ENCODE measurements at places on chromosomes 3 and 15. TPM values are rescaled to one million over a fixed set of nuclear protein-coding genes. Genes with fewer than 3 reads are reported as not detected.

- H3K4me1 ChIP-seq, result peaks cover 1% of the 10 kb centered on the region
- no peak overlapping the region for H3K4me3 ChIP-seq
- no peak for DNase-seq
- H3K36me3 ChIP-seq, result no peaks in the 10 kb centered on the region
Measured at GRCh38 chr3:46959161-46959511, 17.4 kb downstream of the CCDC12 start.

- H3K4me3 ChIP-seq, result no peak overlapping the region
- DNase-seq, result no peak
- no peaks in the 10 kb centered on the region for H3K27me3 ChIP-seq
- no peaks in the 10 kb centered on the region for H3K36me3 ChIP-seq
Measured at GRCh38 chr3:8173892-8174291, 327.7 kb upstream of the LMCD1 start.

DNA sequence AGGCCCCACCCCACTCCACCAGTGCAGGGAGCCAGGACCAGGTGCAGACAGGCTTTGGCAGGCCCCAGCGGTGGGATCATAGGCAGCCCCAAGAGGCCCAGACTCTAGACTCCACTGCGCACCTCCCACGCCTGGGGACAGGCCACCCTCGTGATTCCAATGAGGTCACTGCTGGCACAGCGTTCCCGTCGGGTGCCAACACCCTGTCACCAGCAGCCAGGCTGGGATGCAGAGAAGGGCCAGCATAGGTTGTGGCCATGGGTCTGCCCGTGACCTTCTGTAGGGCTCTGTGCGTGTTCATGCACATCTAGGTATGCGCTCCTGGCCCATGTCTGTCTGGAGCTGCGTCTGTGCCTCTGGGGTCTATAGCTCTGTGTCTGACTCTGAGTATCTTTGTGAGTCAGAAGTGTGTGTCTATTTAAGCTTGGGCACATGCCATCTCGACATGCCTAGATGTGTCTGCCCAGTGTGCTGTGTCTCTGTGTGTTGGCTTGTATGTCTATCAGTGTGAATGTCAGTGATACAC is 13.0 kb downstream of the VIPR1 start:
- DNase-seq, result peak; percentile 81
- H3K27ac ChIP-seq, result peak overlapping the region; percentile 3
- no peaks in the 10 kb centered on the region for H3K4me1 ChIP-seq
- H3K4me3 ChIP-seq, result no peak overlapping the region
- H3K27me3 ChIP-seq, result no peaks in the 10 kb centered on the region
- no peaks in the 10 kb centered on the region for H3K36me3 ChIP-seq

GRCh38 chr15:47908950-47909670 is 191.8 kb downstream of the SEMA6D start:
- H3K4me1 ChIP-seq, result no peaks in the 10 kb centered on the region
- no peaks in the 10 kb centered on the region for H3K27me3 ChIP-seq
- no peak overlapping the region for H3K27ac ChIP-seq
- no peak overlapping the region for H3K4me3 ChIP-seq
- DNase-seq, result no peak

- no peaks in the 10 kb centered on the region for H3K36me3 ChIP-seq
- H3K27ac ChIP-seq, result no peak overlapping the region
- DNase-seq, result no peak
- no peak overlapping the region for H3K4me3 ChIP-seq
- H3K4me1 ChIP-seq, result no peaks in the 10 kb centered on the region
Measured at GRCh38 chr3:180416111-180416594, 185.8 kb upstream of the TTC14 start.

DNA sequence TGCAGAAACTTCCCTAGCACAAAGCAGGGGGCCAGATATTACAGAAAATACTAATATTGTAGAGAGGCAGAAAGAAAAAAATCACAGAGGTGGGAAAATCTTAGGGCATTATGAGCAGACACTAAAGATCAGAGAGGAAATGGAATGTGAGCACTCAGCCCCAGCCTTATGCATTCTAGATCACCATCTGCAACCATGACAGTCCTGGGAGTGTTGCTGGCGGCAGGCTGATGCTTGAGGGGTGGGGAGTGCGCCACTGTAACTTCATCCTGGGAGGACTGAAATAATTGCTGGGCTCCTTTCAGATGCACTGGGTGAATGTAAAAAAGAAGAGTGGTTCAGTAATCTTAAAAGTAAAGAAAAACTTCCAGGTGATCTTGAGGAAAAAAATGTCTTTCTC is 427.6 kb upstream of the SEMA6D start:
- H3K27me3 ChIP-seq, result no peaks in the 10 kb centered on the region
- DNase-seq, result no peak
- H3K4me3 ChIP-seq, result no peak overlapping the region
- no peaks in the 10 kb centered on the region for H3K4me1 ChIP-seq

DNA sequence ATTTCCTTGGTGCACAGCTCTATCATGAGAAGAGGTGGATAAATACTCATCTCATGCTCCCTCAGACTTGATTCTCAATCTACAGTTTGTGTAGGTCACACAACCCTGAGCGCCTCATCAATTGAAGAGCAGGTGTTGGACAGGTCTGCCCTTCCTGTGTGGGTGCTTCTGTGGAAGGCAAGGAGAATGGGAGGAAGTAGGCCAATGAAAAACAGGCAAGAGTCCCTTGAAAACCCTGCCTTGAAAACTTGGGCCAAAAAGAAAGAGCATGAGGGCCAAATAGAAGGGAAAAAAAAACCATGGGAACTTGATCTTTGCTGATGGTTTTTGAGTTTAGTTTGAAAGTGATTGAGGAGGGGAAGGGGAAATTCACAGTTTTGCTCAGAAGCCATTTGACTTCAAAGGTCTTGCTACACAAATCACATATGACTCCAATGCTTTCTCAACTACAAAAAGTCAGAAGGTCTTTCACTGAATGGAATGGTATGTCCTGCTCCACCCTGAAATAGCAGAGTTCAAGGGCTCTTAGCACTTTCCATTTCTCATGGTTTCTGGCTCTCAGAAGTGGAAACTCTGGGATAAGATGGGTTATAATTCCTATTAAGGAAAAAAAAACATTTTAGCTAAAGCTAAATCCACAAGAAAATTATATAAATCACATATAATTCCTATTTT is 37.2 kb upstream of the TM4SF1 start:
- H3K4me3 ChIP-seq, result no peak overlapping the region
- no peaks in the 10 kb centered on the region for H3K4me1 ChIP-seq
- no peaks in the 10 kb centered on the region for H3K36me3 ChIP-seq
- no peak for DNase-seq
- H3K27me3 ChIP-seq, result no peaks in the 10 kb centered on the region

DNA sequence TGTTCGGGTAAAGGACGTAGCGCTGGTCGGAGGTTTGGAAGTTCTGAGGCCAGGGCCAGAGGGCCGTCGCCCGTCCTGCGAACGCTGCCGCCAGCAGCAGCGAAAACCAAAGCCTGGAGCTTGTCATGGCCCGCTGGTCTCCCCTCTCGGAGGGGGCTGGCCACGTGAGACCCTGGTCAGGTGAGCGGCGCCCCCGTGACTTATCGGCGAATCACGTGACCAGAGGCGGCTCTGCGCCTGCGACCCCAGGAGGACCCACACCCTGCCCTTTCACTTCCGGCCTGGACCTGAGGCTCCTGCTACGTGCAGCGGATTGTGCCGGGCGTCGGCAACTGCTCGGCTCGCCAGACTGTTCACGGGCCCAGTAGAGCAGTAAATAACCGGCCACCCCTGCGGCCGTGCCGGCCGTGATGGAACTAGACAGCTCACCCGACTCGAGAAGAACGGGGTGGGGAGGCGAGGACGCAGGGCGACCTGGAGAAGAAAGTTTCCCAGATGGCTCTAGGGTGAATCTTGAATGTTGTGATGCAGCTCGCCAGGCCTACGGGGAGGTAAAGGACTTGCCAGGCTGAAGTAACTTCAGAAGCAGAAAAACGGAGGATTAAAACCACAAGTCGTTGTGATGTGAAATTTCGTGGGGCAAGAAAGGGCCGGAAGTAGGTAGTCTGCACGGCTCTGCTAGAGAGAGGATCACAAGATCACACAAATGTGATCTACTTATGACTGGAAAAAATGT is at the start of gene HEXA:
TSS of gene HEXA (minus strand) at position 169 of the 736 bp plus-strand sequence. CDS start at position 127, 42 bp downstream.
- no peaks in the 10 kb centered on the region for H3K36me3 ChIP-seq
- H3K4me1 ChIP-seq, result peaks cover 6% of the 10 kb centered on the region

DNA sequence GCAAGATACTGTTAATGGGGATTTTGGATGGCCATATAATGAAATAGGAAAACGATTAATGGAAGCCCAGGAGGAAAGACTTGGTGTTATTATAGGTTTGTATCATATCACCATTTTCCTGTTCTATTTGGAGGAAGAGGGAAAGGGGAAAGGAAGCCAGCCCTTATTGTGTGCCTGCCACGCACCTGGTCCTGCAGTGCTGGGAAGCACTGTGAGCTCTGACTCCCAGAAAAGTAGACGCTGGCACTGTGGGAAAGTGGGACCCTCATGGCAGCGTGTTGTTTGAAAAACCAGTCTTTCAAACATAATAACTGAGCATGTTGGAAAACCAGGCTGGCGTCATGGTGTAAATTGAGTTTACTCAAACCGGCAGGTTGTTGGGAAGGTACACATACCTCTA is 22.0 kb downstream of the CGNL1 start:
- H3K27me3 ChIP-seq, result no peaks in the 10 kb centered on the region
- DNase-seq, result no peak
- no peak overlapping the region for H3K4me3 ChIP-seq
- H3K36me3 ChIP-seq, result no peaks in the 10 kb centered on the region
- no peak overlapping the region for H3K27ac ChIP-seq

Gene CSTA
- total RNA-seq, result 3.6 TPM

Gene CFAP100
- not detected for total RNA-seq

Gene XXYLT1
- 15.0 TPM for total RNA-seq

Gene MAPKBP1
- 44.1 TPM for total RNA-seq

Gene CIB2
- 6.3 TPM for total RNA-seq

Gene SLITRK3
- total RNA-seq, result 0.26 TPM

Gene ZBTB47
- total RNA-seq, result 82.0 TPM
